ENCODE measurements at places on chromosomes 3 and 15.
A peak's percentile ranks its signal among the peaks of the same experiment; 100 is the strongest.

- no peak for DNase-seq
These were observed 72.3 kb downstream of the LMLN start for GRCh38 chr3:198032039-198032936.

- no peak for DNase-seq
These were observed 60.2 kb downstream of the SCN5A start for GRCh38 chr3:38588995-38589937.

DNA sequence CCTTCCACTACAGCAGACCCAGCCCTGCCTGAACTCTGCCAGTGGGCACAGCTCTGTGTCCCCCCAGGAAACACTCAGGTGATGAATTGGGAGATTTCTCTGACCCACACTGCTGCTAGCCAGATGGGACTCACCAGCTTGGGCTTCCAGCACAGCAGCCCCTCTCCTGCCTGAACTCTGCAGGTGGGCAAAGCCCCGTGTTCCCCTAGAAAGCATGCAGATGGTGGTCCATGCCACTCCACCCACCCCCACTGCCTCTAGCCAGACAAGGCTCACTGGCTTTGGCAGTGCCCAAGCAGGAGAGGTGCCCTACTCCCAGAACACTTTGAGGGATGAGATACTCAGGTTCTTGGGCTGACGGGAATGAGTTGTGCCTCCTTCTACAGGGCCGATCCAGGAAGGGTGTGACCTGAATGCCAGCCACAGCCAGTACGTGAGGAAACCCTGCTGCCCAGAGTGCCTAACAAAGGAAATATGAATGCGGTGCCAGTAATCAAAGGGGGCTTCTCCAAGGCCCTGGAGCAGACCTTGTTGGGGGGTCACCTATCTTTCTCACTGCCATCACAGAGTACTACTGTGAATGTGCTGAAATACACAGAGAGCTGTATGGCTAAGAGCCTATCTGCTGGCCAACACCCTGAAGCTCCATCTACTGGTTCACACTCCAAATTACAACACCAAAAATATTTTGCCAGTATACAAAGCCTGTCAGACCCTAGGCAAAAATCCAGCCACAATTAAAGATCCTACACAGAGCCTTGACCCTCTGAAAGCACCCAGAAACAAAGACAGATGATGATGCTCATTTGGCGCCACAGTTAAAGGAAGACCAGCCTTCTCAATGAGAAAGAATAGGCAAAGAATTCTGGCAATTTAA is 61.9 kb downstream of the BTLA start:
- DNase-seq: no peak

DNA sequence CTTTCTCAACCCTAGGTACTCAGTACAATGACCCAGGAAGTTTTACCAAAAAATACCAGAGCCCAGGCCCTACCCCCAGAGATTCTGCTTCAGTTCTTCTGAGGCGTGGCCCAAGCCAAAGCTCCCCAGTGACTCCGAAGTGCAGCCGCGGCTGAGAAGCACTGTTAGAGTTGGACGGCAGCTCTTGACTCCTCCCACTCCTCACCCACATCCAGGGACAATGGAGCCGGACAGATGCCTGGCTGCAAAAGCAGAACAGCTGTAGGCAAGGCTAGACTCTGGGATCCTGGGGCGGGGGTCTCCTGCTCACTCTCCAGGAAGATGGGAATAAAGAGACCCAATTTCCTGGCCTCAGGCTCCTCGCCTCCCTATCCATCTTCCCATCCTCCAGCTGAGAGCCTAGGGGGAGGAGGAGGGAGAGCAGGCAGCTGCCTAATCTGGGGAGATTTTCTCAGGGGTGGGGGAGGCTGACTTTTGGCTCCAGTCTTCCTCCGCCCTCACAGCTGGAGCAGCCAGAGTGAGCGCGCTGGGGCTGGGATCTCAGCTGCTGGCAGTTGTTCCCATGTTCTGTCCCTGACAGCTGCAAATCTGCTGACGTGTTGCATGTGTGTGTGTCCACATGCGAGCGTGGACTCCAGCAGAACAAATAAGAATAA is 223.8 kb downstream of the OPA1 start:
- peak; percentile 9 for DNase-seq

GRCh38 chr3:72548981-72549380 is 299.3 kb downstream of the SHQ1 start:
- DNase-seq: no peak

DNA sequence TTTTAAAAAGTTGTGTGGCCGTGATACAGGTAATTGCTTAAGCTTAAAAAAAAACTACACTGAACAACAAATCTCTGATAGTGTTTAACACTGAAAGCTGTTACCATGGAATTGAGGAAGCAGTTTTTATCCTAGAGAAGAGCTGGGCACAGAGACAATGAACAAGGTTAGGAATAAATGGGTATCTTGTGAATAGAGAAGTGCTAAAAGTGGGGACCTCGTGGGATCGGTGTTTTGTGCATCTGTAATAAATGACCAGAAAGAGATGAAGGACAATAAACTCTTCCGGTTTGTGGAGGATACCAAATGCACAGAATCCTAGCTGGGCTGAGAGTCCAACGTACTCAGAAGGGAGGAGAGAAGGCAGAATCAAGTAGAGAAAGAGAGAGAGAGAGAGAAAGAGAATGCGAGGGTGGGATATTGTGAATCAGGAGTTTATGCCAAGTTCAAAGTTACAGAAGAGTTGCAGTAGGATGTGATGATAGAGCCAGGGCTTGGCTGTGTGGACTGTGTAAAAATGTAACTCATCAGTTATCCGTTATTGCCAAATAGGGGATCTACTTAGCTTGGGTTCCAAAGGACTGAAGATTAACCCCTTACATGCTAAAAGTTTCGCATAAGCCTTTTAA is 148.9 kb downstream of the IL20RB start:
- DNase-seq: no peak

DNA sequence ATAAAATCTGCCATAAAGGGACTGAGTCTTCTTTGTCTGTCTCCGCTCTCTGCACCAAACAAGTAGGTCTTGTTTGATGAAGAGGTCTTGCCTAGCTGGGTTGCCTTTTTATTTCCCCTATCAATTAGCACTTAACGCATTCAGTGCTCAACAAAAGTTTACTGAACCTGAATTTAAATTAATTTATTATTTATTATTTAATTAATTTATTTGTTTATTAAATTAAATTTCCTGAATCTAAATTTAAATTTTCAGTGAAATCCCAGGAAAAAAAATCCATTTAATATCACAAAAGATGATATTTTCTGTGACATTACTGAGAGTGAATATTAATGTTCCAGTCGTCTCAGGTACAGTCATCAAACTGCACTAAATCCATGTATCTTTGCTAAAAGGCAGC is 164.9 kb upstream of the AGTR1 start:
- DNase-seq: no peak

DNA sequence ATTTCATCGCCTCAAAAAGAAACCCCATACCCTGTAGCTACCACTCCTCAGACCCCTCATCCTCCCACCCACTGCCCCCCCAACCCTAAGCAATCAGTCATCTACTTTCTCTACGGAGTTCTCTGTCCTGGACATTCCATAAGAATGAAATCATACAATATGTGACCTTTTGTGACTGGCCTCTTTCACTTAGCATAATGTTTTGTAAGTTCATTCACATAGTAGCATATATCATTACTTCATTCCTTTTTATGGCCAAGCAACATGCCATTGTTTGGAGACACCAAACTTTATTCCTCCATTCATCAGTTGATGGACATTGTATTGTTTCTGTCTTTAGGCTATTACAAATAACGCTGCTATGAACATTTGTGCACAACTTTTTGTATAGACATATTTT is 64.2 kb downstream of the TNIK start:
- no peak for DNase-seq

DNA sequence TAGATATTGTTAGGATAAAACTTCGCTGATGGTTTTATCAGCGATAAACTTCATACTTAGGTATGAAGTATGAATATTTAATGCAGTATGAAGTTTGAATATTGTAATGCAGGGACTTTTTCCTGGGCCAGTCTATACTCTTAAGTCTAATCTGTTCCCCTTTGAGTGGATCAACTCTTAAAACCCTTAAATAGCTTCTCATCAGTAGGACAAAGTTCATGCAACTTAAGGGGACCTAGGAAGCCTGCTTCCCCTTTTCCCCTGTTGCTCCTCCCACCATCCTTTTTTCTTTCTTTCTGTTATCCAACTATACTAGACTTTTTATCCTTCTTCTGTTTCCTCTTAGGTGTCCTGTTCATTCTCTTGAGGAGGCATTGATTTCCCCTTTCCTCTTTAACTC is 78.7 kb downstream of the MITF start:
- no peak for DNase-seq

- DNase-seq: no peak
These were observed 26.7 kb downstream of the HCN4 start for GRCh38 chr15:73341886-73342600.

GRCh38 chr15:40952301-40952900 is 870 bp upstream of the CHAC1 start:
- no peak for DNase-seq

DNA sequence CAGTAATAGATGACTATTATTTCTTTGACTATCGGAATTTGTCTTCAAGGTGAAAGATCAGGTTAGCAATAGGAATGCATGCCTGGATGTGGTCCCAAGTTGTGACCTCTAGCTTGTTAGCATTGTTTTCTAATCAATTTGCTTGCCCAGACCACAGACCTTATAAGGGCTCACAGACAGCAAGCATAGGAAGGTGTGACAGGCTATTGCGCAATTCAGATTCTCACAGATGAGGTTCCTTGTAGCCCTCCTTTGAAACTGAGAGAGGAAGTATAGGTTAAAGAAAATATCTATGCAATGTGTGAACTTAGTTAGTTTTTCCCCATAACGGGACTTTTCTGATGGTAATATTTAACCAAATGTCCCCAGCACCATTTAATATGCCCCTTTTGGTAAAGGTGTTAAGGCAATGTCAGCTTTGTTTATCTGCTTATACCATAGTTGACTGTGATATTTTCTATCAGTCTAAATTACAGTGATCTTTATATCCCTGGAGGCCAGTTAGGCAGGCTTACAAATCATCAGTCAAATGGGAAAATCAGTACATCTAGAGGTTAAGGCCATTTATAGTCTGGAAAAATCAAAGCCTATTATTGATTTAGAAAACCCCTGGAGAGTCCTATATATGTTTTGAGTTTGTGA is 168.1 kb upstream of the MBNL1 start:
- no peak for DNase-seq

DNA sequence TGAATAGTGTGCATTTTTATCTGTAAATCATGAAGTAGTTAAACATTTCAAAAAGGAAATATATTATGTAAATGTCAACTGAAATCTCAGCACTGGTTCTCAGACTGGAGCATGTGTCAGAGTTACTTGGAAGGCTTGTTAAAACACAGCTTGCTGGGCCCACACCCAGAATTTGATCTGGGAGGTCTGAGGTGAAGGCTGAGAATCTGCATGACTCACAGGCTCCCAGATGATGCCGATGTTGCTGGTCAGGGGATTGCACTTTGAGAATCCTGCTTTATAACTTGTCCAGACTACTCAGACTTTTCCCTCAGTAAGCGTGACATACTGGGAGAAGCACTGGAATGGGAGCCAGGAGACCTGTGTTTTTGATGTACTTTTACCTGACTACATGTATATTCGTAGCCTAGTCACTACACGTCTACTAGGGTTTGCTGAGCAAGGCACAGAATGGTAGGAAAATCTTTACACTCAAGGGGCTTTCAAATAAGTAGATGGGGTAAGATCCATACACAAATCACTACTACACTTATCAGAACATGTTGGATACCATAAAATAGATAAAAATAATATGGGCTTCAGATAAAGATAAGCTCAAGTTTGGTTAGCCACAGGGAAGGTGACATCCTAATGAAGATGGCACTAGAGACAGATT is 77.1 kb upstream of the MEX3B start:
- no peak for DNase-seq

GRCh38 chr15:58549013-58549784 is 117.4 kb downstream of the LIPC start:
- no peak for DNase-seq

- no peak for DNase-seq
These were observed 36.9 kb upstream of the PCSK6 start for GRCh38 chr15:101526442-101526841.

GRCh38 chr3:51057121-51057520 is 328.0 kb upstream of the MANF start:
- no peak for DNase-seq

- no peak for DNase-seq
These were observed 10.5 kb downstream of the ACOX2 start for GRCh38 chr3:58526515-58526957.

DNA sequence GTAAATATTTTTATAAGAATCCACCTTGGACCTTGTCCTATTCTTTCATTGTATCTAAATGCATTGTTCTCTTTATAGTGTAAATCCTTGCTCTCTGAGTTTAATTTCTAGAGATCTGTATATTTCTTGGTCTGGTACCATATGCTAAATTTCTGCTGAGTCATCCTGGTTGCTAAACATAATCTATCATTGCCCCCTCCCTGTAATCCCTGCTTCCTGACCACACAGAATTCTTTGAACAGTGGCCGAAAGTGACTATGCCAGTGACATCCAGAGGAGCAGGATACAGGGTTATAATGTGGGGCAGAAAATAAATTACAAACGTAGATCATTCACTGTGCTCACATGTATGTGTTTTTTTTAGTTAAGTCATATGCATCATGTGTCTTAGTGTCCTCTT is 143.1 kb downstream of the DIPK2A start:
- no peak for DNase-seq

DNA sequence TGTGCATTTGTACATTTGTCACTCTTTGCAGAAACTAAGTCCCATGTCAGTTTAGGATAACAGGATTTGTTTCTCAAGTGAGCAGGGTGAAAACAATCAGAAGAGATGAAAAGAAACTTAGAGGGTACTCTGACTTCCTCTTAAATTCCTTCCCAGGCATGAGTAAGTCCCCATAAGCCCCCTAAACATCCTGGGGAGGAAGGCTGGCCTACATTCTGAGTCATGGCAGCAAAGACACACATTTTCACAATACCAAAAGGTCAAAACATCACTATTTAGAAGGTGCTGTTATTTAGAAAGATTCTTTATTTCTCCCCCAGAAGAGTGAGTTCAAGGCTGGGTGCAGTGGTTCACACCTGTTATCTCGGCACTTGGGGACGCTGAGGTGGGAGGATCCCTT is 7.6 kb upstream of the FOXP1 start:
- no peak for DNase-seq

DNA sequence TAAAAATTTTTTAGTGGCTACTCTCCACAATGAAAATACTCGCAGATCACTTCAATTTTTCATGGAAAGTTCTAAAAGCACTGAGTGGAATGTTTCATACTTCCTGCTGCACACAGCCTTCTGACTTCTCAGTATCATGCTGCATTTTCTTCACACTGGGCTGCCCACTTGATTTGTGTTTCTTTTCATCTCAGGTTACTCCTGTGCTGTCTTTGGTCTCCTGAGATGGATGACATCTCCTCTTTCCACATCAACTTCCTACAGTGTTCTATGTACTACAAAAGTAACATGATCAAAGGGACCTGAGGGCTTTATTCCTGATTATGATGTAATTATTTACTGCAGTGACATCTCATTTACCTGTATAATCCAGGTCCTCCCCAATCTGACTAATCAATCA is 927.7 kb downstream of the ROBO2 start:
- DNase-seq: no peak

GRCh38 chr3:56758539-56758981 is 43.2 kb downstream of the ARHGEF3 start:
- no peak for DNase-seq

All from NCI-H1930 (cell line).